Dermis blood vessel endothelial cell (primary cell): ENCODE measurements at places on chromosomes 3 and 15. TPM values are rescaled to one million over a fixed set of nuclear protein-coding genes. Genes with fewer than 3 reads are reported as not detected.
A peak's percentile ranks its signal among the peaks of the same experiment; 100 is the strongest.

Gene ZNF385D
- total RNA-seq: 2.0 and 4.4 TPM in 2 replicates

Gene KLHL6
- 5.1 and 8.2 TPM in 2 replicates for total RNA-seq

Gene ZBBX
- total RNA-seq: 0.05 TPM in 1 of 2 replicates, not detected in the other

Gene RBMS3
- total RNA-seq: 25.9 and 37.6 TPM in 2 replicates

Gene MESP1
- 0.14 and 0.34 TPM in 2 replicates for total RNA-seq

Gene HYAL1
- total RNA-seq: 11.4 and 30.6 TPM in 2 replicates

Gene CYP1A1
- 37.6 and 89.4 TPM in 2 replicates for total RNA-seq

DNA sequence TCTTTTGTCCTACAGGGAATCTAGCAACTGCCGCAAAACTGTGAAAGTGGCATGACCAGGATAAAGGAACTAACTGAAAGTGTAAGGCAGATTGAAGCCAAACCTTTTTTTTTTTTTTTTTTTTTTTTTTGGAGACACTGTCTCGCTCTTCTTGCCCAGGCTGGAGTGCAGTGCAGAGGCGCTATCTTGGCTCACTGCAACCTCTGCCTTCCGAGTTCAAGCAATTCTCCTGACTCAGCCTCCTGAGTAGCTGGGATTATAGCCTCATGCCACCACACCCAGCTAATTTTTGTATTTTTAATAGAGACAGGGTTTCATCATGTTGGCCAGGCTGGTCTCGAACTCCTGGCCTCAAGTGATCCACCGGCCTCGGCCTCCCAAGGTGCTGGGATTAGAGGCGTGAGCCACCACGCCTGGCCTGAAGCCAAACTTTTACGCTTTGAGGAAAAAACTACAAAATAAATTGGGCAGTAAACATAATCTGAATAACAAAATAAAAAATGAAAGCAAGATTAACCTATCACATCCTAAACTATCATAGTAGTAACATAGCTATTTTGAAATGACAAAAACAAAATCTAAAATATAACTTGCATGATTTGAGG, 9.7 kb downstream of the SLTM start:
- no peak for DNase-seq

GRCh38 chr3:152298393-152299248, 29.9 kb downstream of the MBNL1 start:
- peak; percentile 92 for DNase-seq

DNA sequence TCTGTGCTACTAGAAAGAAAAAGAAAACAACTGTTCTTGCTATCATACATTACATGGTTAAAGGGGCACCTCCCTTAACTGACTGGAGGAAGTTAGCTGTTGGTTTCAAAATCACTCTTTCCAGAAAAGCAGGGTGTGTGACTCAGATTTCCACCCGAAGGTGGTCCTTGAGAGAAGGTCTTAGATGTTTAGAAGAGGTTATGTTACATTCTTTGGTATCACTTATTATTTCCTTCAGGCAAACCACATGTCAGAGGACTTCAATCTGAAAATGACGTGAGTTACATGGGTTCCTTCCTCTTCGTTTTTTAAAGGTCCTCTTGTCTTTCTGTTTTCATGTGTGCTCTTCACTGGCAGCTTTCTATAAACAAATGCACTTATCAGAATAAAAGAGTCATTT, 307.9 kb upstream of the CBLB start:
- no peak for DNase-seq

DNA sequence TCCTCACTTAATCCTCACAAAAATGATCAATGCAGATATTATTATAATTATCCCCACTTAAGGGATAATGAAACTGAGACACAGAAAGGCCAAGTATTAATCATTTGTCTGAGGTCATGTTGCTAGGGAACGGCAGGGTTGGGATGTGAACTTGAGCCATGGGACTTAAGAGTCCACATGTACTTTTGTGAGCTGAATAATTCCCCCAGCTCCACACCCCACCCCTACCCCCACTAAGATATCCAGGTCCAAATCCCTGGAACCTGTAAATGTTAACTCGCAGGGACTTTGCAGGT, 290.5 kb upstream of the GADL1 start:
- DNase-seq: no peak

DNA sequence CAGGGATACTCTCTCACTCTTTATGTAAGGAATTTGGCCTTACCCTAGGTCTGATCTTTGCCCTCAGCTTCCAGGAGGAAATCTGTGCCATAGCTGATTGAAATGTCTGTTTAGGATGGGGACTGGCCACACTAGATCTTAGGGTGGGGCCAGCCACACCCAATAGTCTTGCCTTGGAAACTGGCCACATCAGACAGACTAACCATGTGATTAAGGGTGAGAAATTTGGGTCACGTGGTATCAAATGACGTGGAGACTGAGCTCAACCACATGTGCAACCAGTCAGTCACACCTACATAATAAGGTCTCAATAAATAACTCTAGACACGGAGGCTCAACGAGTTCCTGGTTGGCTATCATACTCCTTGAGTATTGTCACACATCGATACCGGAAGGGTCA, 113.5 kb downstream of the CNTN3 start:
- no peak for DNase-seq

DNA sequence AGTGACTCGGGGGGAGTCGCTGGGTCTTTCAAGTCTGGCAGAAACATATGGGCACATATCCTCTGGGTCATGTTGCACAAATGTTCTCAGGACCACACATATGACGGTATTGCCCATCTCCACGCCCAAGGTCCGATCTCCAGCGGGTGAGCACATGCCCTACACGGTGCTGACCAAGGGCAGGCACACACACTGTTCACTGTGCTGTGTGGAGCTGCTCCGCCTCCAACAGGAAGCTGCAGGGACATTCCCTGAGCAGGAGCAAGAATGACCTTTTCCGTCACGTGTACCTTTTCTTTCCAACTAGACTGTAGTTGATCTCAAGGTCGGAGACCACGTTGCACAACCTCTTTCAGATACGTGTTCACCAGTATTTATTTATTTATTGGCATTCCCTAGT, 41.7 kb upstream of the B3GNT5 start:
- DNase-seq: peak; percentile 70

DNA sequence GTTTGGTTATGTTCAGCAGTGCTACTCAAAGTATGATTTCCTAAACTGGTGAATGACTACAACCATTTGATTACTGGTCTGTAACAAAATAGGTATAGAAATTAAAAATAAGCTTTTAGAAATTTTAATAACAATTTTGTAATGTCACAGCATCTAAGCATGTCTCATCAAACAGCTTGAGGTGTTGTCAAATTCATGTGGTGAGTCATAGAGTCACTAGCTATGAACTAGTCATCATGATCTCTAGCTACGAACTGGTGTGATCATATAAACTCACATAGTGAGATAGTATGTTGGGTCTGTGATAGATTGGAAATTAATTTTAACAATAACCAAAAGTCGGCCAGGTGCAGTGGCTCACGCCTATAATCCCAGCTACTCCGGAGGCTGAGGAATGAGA, 213.9 kb upstream of the RBMS3 start:
- peak; percentile 11 for DNase-seq

DNA sequence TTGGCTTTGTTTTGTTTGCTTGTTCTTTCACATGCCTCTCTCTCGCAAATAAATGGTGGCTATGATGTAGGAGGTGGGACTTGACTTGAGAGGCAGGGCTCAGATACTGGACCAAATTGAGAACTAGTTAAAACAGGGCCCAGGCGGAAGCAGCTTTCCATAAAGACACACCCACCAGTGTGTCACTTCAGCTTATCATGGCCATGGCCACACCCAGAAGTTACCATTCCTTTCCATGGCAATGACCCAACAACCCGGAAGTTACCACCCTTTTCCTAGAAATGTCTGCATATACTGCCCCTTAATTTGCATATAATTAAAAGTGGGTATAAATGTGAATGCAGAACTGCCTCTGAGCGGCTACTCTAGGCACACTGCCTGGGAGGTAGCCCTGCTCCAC, 62.6 kb upstream of the CNTN4 start:
- no peak for DNase-seq

DNA sequence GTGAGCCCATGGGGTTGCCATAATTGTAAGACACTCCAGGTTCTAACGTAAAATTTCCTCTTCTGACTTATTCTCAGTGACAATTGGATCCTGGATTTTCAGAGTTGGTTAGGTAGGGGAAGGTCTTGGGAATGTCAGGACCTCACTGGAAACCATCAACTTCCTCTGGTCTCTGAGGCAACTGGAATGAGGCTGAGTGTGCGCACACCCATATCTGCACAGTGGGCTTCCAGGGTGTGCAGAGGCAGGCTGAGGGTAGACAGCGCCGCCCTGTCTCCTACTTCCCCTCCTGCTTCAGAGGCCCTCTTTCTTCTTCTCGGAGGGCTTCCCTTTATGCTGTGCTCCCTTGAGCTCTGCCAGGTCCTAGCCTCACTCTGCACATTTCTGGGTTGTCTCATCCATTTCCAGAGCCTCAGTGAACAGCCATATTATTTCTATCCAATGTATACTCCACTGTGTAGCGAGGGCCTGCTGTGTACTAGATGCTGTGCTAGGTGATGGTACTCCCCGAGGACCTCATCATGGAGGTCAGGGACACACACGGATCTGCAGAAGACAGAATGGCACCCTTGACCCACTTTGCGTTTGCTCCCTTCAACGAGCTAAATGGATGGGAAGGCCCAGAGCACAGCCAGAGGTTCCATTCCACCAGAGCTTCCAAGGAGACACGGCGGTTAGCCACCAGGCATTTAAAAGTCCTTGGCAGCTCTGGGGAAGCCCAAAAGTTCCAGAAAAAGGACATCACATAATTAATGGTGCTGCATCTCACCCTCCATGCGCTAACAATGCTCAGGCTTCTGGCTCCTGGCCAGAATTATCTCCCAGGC, 18.3 kb downstream of the ACAA1 start:
- DNase-seq: no peak

- no peak for DNase-seq
Observed at GRCh38 chr3:187833799-187834578, 88.7 kb upstream of the BCL6 start.

- no peak for DNase-seq
Observed at GRCh38 chr15:35671197-35671596, 125.2 kb upstream of the DPH6 start.

DNA sequence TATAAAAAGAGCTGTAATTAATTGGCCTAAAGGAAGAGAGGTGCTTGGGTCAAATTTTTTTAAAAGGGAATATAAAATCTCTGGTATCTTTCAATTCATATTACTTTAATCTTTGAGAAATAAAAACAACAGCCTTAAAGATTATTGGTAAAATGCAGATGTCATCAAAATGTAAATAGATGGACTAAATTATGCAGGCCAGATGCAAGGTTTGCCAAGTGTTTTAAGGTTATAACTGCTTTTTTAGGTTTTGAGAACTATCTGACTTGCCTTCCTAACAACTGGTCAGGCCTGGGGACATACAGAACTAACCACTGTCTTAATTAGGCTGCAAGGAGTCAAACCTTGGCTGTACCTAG, 20.0 kb upstream of the OR5H1 start:
- DNase-seq: no peak

DNA sequence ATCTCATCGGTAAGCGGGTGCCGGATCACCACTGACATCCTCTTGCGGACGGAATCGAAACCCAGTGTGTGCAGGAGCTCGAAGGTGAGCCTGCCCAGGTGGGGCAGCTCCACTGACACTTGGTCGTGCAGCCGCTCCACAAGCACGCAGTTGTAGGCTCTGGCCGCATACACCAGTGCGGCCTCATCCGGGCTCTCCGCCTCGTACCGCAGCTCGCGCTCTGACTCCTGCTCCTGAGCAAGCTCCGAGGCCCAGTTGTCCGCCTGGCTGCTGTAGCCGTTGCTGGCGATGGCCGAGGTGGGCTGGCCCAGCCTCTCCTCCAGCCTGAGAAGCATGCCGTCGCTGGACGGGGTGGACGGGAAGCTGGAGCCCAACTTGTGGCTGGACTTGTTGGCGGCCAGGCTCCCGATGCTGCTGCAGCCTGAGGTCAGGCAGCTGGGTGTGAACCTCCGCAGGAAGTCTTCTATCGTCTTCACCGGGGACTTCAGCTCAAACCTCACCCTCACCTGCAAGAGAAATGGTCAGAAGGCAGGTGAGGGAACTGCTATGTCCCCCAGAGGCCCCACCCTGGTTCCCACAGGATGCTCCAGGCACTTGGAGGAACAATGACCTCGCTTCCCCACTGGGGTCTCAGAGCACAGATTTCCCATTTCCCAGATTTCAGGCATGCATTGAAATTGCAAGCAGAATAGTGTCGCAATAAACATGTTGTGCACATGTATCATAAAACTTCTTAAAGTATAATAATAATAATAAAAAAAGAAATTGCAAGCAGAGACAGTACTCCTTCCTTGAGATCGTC, 149.2 kb downstream of the ATP10A start:
- no peak for DNase-seq

- DNase-seq: no peak
Observed at GRCh38 chr15:88908697-88909621, 4.2 kb downstream of the MFGE8 start.

DNA sequence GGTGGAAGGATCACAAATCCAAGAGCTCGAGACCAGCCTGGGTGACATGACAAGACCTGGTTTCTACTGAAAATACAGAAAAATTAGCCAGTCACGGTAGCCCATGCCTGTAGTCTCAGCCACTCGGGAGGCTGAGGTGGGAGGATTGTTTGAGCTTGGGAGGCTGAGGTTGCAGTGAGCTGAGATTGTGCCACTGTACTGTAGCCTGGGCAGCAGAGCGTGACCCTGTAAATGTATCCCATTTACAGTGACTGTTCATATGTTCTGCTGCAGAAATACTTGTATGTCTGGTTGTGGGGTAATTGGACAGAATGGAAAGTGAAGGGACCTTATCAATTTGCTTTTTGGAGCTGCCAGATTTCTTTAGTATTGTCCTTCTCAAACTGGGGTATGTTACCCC, 24.9 kb downstream of the ATG7 start:
- DNase-seq: no peak

GRCh38 chr3:49872801-49873281, 3.1 kb upstream of the CAMKV start:
- DNase-seq: no peak

DNA sequence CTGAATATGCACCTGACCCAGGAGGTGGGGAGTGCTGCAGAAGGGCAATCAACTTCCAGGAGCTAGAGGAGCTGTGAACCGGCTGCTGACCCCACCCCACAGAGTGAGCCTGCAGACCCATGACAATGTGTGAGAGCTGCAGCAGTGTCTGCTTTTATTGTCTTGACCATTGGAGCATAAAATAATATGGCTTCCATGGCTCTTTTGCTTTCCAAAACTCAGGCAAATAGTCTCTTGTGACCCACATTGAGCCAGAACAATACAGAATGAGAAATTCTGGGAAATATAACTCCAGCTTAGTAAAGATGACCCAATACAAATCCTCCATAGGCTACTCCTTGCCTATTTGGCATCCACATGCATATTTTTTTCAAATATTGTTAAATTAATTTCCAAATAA, 309.6 kb downstream of the PYDC2 start:
- DNase-seq: no peak

GRCh38 chr3:125367403-125368230, 7.5 kb downstream of the ZNF148 start:
- no peak for DNase-seq

GRCh38 chr15:77738038-77738370, 105.3 kb upstream of the LINGO1 start:
- no peak for DNase-seq

DNA sequence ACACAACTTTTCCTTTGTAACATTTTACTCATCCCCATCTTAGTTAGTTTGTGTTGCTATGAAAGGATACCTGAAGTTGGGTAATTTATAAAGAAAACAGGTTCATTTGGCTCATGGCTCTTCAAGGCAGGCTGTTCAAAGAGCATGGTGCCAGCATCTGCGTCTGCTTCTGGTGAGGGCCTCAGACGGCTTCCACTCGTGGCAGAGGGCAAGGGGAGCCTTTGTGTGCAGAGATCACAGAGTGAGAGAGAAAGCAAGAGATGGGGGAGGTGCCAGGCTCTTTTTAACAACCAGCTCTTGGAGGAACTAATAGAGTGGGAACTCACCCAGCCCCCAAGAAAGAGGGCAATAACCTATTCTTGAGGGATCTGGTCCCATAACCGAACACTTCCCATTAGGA, 23.1 kb downstream of the PLA2G4F start:
- DNase-seq: no peak

GRCh38 chr15:71151081-71151480, 35.8 kb downstream of the THSD4 start:
- DNase-seq: peak; percentile 52
